Progenitor cell of endocrine pancreas (in vitro differentiated cells): ENCODE measurements at places on chromosomes 6 and 20.
A peak's percentile ranks its signal among the peaks of the same experiment; 100 is the strongest.

- no peak for DNase-seq
Observed at GRCh38 chr6:14353798-14354197, 236.2 kb downstream of the CD83 start.

GRCh38 chr6:112348891-112349635 lies 1.9 kb downstream of the RFPL4B start:
- no peak for DNase-seq

- DNase-seq: no peak
Observed at GRCh38 chr6:107386340-107386739, 73.0 kb downstream of the PDSS2 start.

GRCh38 chr6:132388291-132388690 lies 13.0 kb downstream of the MOXD1 start:
- DNase-seq: no peak

GRCh38 chr6:132147530-132148011 lies 196.4 kb upstream of the CCN2 start:
- DNase-seq: no peak

GRCh38 chr6:144162977-144163376 lies 12.7 kb downstream of the STX11 start:
- no peak for DNase-seq

- DNase-seq: no peak
Observed at GRCh38 chr20:57223648-57224489, 42.6 kb downstream of the BMP7 start.

GRCh38 chr6:160428818-160429619 lies 80.8 kb downstream of the SLC22A3 start:
- DNase-seq: no peak

DNA sequence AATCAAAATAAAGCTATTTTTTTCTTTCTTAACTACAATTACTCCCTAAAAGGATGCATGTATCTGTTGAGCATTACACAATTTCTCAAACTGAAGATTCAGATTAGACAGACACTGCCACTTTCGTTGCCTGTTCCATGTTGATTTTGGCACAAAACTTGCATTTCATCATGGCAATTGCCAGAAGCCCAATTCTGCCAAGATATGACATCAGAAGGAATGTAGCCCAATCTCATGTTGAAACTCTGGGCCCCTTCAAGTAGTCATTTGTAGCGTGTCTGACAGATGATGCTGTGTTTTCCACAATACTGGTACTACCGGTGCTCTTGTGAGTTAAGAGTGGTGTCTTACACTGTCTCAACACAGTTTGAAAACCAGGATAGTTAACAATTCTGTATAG lies 705.4 kb downstream of the PTPRT start:
- DNase-seq: no peak

- DNase-seq: no peak
Observed at GRCh38 chr6:1798303-1798964, 188.7 kb downstream of the FOXC1 start.

GRCh38 chr6:114169763-114170162 lies 173.1 kb downstream of the HS3ST5 start:
- DNase-seq: no peak

DNA sequence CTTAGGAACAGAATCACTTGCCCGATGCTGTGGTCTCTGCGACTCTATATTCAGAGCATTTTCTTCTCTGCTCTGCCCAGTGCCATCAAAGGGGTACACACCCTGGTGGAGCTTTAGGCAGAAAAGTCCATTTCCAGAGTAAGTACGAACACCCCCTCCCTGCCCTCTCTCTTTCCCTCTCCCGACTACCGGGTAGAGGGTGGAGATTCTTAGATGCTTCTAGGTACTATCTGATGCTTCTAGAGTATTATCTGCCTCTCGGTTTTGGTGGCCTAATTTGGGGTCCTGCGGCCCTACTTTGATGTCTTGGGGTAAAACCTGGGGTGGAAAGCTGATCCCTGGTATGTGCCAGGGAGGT lies 245.4 kb upstream of the SOX4 start:
- no peak for DNase-seq

- no peak for DNase-seq
Observed at GRCh38 chr6:110878751-110879522, 4.4 kb downstream of the AMD1 start.

DNA sequence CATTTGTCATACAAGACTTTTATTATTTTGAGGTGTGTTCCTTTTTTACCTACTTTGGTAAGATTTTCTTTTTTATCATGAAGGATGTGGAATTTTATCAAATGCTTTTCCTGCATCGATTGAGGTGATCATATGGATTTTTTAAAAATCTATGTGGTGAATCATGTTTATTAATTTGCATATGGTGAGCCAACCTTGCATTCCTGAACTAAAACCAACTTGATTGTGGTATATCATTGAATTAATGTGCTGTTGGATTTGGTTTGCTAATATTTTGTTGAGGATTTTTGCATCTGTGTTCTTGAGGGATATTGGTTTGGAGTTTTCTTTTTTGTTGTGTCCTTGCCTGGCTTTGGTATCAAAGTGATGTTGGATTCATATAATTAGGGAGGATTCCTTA lies 848.1 kb upstream of the EYS start:
- DNase-seq: no peak

- no peak for DNase-seq
Observed at GRCh38 chr6:165806126-165806810, 143.2 kb upstream of the PDE10A start.

DNA sequence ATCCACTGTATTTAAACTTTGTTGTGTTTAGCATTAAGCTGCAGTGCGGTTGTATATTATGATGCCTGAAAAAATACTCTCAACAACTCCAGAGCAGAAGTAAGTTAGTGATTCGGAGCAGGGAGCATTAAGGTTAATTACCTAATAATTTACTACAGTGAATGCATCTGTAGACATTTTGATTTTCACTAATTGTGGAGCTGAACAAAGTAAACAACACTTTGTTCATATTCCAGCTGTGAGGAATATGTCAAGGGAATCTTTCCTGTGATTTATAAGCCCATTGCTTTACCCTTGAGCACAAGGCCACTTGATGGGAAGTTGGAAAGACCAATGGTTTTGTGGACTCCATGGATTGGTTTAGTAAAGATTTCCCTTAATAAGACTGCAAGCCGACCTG lies 77.1 kb downstream of the CBLN4 start:
- DNase-seq: no peak

DNA sequence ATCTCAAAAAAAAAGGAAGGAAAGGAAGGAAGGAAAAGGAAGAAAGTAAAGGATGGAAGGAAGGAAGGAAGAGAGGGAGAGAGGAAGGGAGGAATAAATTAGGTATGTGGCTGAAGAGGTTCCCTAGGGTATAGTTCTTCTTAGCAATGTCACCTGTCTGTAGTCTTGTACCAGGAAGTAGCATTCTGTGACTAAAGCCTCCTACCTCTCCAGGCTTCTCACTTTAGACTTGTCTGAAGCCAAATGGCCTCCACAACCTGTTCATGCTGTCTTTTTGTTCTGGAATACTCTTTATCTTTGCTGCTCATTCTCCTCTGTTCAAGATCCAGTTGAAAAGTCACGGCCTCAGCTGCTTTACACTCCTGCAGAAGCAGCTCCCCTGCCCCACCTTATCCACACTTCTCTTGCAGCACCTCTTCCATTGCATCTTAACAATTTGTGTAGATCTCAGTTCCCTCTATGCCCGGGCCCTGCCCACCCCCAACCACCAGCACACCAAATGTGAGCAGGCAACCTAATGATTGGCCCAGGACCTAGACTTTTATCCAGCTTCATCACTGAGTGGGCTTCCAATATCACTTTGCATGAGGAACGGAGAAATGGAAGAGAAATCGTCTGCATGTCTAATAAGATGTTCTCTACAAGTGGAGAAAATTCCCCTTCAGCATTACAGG lies 19.1 kb downstream of the GCNT2 start:
- no peak for DNase-seq

- DNase-seq: no peak
Observed at GRCh38 chr20:20733943-20734342, 21.5 kb upstream of the RALGAPA2 start.

GRCh38 chr6:152277826-152278329 lies 359.3 kb downstream of the SYNE1 start:
- DNase-seq: peak; percentile 14

DNA sequence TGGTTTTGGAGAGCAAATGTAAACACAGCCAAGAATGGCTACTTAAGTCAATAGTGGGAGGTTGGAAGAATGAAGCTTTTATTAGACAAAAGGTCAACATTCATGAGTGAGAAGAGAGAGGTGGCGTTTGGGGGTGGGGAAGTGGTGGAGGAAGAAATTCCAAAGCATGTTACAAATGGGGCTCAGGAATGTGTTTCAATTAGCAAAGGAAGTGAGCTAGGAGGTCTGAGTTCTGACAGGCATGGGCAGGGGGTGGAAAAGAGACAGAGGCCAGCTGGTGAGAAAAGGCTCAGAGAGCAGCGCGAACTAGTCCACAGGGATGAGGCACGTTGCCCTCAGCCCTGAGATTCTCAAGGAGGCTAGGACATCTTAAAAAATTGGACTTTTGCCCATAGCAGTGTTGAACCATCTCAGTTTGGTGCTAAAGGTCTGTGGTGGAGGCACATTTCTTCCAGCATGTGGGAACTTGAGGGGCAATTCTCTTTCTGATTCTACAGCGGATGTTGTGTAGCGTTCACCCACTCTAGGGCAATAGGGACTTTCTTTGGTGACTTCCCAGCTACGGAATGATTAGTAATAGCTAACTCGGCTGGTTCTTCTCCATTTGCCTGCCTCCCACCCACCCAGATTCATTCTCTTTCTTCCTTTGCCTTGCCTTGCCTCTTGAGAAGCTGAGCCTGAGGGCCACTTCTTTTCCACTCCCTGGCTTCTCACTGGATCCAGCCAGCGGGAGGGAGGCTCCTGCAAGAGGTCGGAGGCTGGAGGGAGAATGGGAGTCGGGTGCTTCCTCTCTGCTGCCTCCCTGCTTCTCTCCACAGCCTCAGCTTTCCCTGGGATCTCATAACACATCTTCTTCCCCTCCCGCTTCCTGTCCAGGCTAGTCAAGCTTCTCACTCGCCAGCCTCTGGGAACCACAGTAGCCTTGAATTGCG lies 45.1 kb upstream of the NEDD9 start:
- DNase-seq: no peak
